ENCODE measurements at places on chromosomes 16 and 17. TPM values are rescaled to one million over a fixed set of nuclear protein-coding genes. Genes with fewer than 3 reads are reported as not detected.

GRCh38 chr17:5877948-5878347, 192.2 kb upstream of the WSCD1 start:
- H3K27ac ChIP-seq = no peak overlapping the region
- no peak for DNase-seq
- no peaks in the 10 kb centered on the region for H3K4me1 ChIP-seq
- no peak overlapping the region for H3K4me3 ChIP-seq
- peaks cover 10% of the 10 kb centered on the region for H3K27me3 ChIP-seq
- no peaks in the 10 kb centered on the region for H3K36me3 ChIP-seq

DNA sequence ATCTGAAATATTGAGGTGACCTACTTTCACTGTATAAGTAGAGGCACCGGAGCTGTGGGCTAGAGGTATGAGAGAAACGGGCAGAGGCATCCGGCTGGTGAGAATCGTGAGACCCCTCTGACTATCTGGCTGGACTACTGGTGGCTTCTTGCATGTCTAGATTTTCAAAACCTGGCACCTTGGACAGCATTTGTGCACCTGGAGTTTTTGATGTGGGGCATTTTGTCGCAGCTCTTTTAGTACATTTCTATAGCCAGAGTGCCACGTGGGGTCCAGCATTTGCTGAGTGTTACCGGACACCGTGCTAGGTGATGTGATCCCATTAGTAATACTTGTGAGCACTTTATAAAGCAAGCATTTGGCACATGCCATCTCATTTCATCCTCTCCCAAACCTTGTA, 32.6 kb upstream of the SHISA9 start:
- DNase-seq = no peak
- H3K4me3 ChIP-seq = no peak overlapping the region
- H3K27ac ChIP-seq = no peak overlapping the region
- H3K36me3 ChIP-seq = no peaks in the 10 kb centered on the region
- H3K27me3 ChIP-seq = no peaks in the 10 kb centered on the region
- H3K4me1 ChIP-seq = no peaks in the 10 kb centered on the region

GRCh38 chr17:15431196-15431595, 36.2 kb downstream of the CDRT4 start:
- DNase-seq = no peak
- peaks cover 2% of the 10 kb centered on the region for H3K4me1 ChIP-seq
- no peaks in the 10 kb centered on the region for H3K27me3 ChIP-seq
- H3K4me3 ChIP-seq = no peak overlapping the region
- H3K27ac ChIP-seq = no peak overlapping the region
- no peaks in the 10 kb centered on the region for H3K36me3 ChIP-seq

GRCh38 chr17:59668816-59669215, 38.4 kb downstream of the PTRH2 start:
- no peaks in the 10 kb centered on the region for H3K27me3 ChIP-seq
- no peak for DNase-seq
- no peak overlapping the region for H3K4me3 ChIP-seq

- no peaks in the 10 kb centered on the region for H3K36me3 ChIP-seq
- H3K4me1 ChIP-seq = peaks cover 12% of the 10 kb centered on the region
- DNase-seq = no peak
- H3K27me3 ChIP-seq = no peaks in the 10 kb centered on the region
- H3K27ac ChIP-seq = no peak overlapping the region
Measured at GRCh38 chr17:43479948-43480347, 3.8 kb upstream of the DHX8 start.

GRCh38 chr16:46757339-46758050, 9.4 kb upstream of the MYLK3 start:
- no peak for DNase-seq
- no peak overlapping the region for H3K27ac ChIP-seq
- H3K27me3 ChIP-seq = no peaks in the 10 kb centered on the region
- no peaks in the 10 kb centered on the region for H3K36me3 ChIP-seq

DNA sequence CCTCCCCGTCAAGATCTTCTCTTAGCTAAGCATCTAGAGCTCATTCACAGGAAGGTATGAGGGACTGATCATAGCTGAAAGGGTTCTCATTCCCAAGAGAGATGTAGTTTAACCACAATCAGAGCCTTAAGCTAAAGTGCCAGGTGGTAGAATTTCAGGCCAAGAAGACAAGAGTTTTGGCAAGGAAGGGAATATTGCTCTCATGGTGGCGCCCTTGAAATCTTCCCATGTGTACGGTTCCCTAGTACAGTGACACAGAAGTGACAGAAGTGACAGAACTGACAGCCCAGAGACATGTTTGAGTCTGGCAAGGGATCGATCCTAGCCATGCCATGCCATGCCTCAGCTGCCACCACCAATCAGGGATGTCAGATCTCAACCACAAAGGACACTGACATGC, 2.5 kb downstream of the GRIN2C start:
- H3K36me3 ChIP-seq = no peaks in the 10 kb centered on the region
- no peak overlapping the region for H3K4me3 ChIP-seq
- no peaks in the 10 kb centered on the region for H3K27me3 ChIP-seq
- no peak for DNase-seq
- no peak overlapping the region for H3K27ac ChIP-seq

DNA sequence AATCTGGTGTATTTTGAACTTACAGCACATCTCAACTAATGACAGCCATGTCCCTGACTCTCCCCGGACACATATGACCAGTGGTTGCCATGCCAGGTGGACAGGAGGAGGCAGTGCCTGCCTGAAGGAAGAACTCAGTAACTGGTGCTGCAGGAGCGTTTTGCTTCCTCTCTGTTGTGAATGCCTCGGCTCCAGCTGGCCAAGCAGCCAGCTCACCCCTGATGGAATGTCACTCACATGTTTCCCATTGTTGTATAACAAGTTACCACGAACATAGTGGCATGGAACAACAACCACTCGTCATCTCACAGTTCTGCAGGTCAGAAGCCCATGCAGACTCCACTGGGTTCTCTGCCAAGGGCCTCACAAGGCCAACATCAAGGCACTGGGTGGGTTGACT, 20.1 kb upstream of the IRF8 start:
- no peaks in the 10 kb centered on the region for H3K36me3 ChIP-seq
- no peak overlapping the region for H3K4me3 ChIP-seq
- H3K27ac ChIP-seq = no peak overlapping the region

GRCh38 chr17:12974005-12974531, 43.8 kb downstream of the ELAC2 start:
- no peak overlapping the region for H3K27ac ChIP-seq
- H3K36me3 ChIP-seq = no peaks in the 10 kb centered on the region
- DNase-seq = no peak
- no peak overlapping the region for H3K4me3 ChIP-seq
- H3K27me3 ChIP-seq = peaks cover 2% of the 10 kb centered on the region

KRTAP2-3 gene
- polyA plus RNA-seq = not detected

CXCL16 gene
- polyA plus RNA-seq = 45.9 TPM

Measured in adrenal gland (tissue), 19 donors.